ENCODE measurements at places on chromosomes 4 and X.

DNA sequence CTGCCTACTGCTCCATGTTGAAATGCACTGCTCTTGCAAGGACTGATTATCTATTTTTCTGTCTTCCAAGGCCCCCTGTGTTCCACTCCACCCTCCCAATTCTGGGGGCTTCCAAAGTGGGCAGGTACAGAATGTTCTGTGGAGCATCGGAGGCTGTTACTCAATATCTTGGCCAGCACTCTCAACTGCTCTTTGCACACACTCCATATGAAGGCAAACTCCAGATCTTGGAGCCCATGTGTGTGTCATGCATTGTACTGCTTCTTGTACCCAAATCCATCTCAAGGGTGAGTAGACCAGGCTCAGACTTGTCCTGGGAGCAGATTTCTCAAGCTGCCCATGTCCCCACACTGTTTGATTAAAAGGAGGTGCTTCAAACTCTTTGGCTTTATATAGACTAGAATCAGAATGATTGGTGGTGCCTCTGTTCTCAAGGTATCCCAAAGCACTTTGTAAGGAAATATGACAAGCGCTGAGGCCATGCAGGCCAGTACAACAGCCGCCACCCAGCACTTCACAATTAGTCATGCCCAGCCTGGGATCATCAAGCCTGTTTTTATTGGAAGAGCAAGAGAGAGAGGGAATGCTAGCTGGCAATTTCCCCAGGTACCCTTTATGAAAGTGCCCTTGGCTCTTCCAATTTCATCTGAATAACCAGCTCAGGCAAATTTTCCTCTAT is 44.3 kb downstream of the AR start:
- DNase-seq, result no peak

DNA sequence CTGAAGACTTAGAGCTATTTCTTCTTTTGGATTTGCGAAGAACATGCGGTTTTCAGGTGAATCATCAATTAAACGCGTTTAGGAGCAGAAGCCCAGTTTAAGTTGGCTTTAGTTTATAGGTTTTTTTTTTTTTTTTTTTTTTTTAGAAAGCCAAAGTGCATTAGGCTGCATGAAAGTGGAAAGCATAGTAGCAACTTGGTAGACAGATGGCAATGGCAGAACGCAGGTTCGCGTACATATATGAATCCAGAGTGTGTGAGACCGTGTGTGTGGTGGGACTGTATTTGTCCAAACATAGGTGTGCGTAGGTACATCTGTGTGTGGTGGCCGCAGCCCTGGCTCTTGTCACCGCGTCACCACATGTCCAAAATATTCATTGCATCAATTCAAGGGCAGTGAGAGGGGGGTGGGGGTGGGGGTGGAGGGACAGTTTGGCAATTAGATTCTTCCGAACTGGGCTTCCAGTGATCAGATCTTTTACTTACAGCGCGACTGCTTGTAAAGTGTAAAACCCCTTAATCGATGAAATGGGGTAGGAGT is 901 bp downstream of the JADE1 start:
- no peak for DNase-seq

- DNase-seq, result peak; percentile 36
These were observed 162.4 kb upstream of the GPRIN3 start for GRCh38 chr4:89469930-89470375.

DNA sequence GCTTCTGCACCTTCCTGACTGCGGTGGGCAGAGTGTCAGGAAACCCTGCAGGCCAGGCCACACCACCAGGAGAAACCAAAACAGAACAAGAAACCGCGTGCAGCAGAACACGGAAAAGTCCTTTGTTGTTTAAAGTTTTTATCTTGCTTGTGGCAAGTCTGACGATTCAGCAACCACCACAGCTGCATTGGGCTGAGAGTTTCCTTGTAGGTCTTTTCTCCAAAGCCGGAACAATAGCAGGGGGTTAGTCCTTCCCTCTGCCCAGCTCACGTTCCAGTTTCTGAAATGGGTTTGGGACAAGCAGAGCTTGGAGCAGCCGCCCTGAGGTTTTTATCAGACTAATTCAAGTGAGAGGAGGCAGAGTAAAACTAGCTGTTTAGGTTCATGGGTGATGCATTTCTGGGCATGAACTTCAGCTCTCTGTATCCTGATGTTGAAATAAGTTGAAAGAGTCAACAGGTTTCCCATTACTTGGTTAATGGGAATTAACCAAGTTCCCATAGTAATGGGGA is 216.9 kb downstream of the PTTG2 start:
- no peak for DNase-seq

- no peak for DNase-seq
These were observed 54.9 kb downstream of the NDST4 start for GRCh38 chr4:115058533-115058932.

- DNase-seq, result no peak
These were observed 787 bp upstream of the TMSB15A start for GRCh38 chrX:102517326-102517725.

GRCh38 chr4:174334628-174335027 is 50.9 kb downstream of the CEP44 start:
- DNase-seq, result no peak

- DNase-seq, result no peak
These were observed 5.4 kb downstream of the STBD1 start for GRCh38 chr4:76311896-76312331.
